ENCODE measurements at places on chromosomes 4 and X.

- no peak for DNase-seq
Observed at GRCh38 chr4:15649914-15650545, 5.1 kb downstream of the FBXL5 start.

- DNase-seq = no peak
Observed at GRCh38 chr4:16025268-16025667, 58.6 kb downstream of the PROM1 start.

DNA sequence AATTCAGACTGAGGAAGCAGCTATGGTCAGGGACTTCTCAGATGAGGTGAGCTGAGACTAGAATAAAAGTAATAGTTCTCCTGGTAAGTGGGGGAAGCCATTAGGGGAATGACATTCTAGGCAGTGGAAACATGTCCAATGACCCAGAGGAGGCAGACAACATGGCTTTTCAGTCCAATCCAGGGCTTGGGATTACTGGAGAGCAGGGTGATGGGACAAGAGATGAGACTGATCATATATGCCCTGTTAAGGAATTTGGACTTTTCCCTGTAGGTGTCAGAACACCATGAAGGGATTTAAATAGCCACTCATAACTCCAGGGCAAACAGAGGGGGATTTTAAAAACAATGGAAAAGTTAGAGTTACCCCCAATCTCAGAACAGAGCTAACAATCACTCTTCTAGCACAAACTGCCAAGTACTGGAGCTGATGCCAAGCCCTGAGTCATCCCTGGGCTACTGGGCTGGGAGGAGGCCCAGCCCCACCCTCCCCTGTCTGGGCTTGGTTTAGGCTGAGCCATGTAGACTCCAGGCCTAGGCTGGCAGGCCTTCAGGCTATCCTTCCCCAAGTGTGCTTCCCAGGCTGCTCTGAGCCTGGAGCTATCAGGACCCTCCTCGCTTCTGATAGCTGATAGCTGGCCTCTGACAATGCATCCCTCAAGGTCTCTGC, 22.7 kb upstream of the MSN start:
- DNase-seq = no peak

DNA sequence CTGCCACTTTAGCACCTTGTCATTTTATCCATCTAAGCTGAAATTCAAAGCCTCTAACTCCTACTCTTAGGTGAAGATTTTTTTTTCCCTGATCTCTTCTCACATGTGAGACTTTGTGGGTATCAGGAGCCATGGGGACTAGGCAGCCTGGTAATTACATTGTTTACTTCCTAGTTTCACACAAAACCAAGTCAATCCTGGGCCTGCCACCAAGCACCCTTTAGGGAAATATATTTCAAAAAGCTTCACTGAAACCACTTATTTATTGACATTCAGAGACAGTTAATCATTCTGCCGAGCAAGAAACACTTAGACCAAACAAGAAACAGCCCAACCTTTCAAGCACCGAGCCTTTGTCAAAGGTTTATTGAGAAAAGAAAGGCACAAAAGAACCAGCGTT, 200.0 kb downstream of the RELL1 start:
- no peak for DNase-seq

GRCh38 chrX:10399043-10399741, 221.2 kb downstream of the MID1 start:
- DNase-seq = no peak

DNA sequence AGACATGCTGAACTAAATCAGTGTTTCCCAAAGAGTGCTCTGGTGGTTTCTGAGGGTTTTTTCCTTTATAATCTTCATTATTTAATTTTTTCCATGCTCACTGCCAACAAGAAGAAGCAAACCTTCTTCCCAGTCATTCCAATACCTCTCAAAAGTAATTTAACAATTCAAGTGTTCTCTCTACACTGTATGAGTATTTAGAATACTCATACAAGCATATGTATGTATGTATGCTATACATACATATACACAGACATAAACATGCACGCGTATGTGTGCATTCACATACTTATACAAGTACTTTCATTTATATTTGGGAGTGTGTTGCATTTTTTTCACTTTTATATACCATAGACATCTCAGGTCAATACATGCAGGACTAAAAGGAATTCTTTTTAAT, 54.3 kb upstream of the TXK start:
- DNase-seq = no peak

DNA sequence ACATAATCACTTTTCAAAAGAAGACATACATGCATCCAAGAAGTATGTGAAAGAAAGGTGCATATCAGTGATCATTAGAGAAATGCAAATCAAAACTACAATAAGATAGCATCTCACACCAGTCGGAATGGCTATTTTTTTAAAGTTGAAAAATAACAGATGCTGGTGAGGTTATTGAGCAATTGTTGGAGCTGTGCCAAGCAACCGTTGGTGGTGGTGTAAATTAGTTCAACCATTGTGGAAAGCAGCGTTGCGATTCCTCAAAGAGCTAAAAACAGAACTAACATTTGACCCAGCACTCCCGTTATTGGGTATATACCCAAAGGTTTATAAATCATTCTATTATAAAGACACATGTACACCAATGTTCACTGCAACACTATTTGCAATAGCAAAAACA, 14.2 kb downstream of the COX7B2 start:
- no peak for DNase-seq

DNA sequence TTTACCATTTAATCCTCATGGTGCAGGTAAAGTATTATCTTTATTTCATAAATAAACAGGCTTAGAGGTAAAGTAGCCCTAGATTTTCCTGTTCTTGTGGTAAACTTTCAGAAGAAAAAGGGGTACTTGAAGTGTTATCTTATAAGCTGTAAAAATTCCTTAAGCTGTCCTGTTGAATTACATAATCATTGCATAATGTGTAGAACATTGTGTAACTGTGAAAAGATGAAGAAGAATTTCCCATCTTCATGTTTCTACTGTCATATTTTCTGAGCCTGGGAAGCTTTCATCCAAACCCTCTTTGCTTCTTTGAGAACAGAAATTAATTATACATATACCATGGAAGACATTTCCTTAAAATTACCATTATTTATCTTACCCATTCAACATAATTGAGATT, 90.5 kb downstream of the ELOVL6 start:
- DNase-seq = no peak

GRCh38 chr4:120821977-120822376, 100.5 kb downstream of the PRDM5 start:
- DNase-seq = no peak

GRCh38 chrX:139909712-139910111, 23.1 kb downstream of the ATP11C start:
- no peak for DNase-seq

All from kidney epithelial cell (primary cell).